ENCODE measurements at places on chromosomes 16 and 17. TPM values are rescaled to one million over a fixed set of nuclear protein-coding genes. Genes with fewer than 3 reads are reported as not detected.

GRCh38 chr17:29393436-29393835 is 3.3 kb downstream of the TAOK1 start:
- DNase-seq: no peak

GRCh38 chr16:11400076-11400475 is 54.8 kb downstream of the RMI2 start:
- DNase-seq: no peak

- DNase-seq: no peak
These were observed 26.3 kb upstream of the OR4D1 start for GRCh38 chr17:58121925-58122324.

GRCh38 chr16:1984347-1985225 is 593 bp downstream of the GFER start:
- DNase-seq: no peak

- no peak for DNase-seq
These were observed 54.9 kb downstream of the SREBF1 start for GRCh38 chr17:17781591-17782496.

GRCh38 chr16:20899477-20900298 is 470 bp downstream of the DCUN1D3 start:
- DNase-seq: peak; percentile 64

Gene KRTAP4-9
- total RNA-seq: not detected

Gene NR1D1
- 15.0 TPM for total RNA-seq

Gene SYT17
- 13.3 TPM for total RNA-seq

GRCh38 chr16:12202486-12202885 is 226.0 kb downstream of the SNX29 start:
- no peak for DNase-seq

Gene CDH13
- 11.2 TPM for total RNA-seq

GRCh38 chr17:41020336-41020735 is 6.7 kb downstream of the KRTAP1-5 start:
- DNase-seq: no peak

Gene CCL2
- total RNA-seq: 7.1 TPM

DNA sequence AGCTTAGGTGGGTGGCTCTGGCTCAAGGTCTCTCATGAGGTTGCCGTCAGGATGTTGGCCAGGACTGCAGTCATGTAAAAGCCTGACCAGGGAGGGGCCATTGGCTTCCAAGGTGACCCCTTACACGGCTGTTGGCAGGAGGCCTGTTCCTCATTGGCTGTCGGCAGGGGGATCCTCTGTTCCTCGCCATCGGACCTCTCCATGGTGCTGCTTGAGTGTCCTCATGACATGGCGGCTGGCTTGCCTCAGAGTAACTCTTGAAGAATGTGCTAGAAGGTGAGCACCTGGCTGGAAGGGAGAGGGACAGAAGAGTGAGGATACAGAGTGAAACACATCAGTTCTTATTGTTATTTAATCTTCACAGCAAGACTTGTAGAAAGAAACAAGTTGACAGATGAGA is 4.7 kb upstream of the RPRML start:
- no peak for DNase-seq

Gene ACE
- total RNA-seq: 16.0 TPM

Gene ADAP2
- 7.3 TPM for total RNA-seq

Gene GALR2
- total RNA-seq: 4.2 TPM

- no peak for DNase-seq
These were observed 1357.4 kb upstream of the GOT2 start for GRCh38 chr16:60091529-60091928.

GRCh38 chr16:71373073-71373472 is 14.6 kb downstream of the CALB2 start:
- DNase-seq: no peak

GRCh38 chr17:43350888-43351361 is 47.9 kb upstream of the ARL4D start:
- DNase-seq: no peak

Gene FAHD1
- 31.4 TPM for total RNA-seq

- no peak for DNase-seq
These were observed 14.7 kb downstream of the BRD7 start for GRCh38 chr16:50354082-50354481.

DNA sequence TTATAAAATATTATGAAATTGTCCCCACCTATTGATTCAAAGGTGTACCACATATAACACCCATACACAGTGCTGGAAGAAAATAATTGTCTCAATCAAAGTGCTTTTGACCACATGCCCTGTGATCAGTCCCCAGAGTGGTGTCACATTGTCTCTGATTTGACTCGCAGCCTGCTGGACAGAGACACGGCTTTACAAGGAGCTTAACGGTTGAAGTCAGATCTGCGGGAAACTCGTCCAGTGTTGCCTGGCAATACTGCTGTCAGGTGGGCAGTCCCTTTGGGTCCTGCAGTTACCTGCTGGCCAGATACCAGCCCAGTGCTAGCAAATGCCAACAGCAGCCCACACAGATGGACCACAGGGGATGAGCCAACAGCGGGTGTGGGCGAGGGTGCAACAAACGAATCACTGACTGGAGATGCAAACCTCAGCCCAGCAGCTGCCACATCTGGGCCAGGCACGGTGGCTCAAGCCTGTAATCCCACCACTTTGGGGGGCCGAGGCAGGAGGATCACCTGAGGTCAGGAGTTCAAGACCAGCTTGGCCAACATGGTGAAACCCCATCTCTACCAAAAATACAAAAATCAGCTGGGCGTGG is 26.2 kb upstream of the SSTR2 start:
- no peak for DNase-seq

Gene SPN
- 4.4 TPM for total RNA-seq

Gene EMP2
- total RNA-seq: 92.9 TPM

Gene NAGS
- 6.1 TPM for total RNA-seq

GRCh38 chr16:69031877-69032301 is 73.6 kb upstream of the HAS3 start:
- peak; percentile 85 for DNase-seq

Gene GPR142
- 0.17 TPM for total RNA-seq

- no peak for DNase-seq
These were observed 80.7 kb downstream of the SNX29 start for GRCh38 chr16:12057266-12057665.

Gene PDXDC1
- 161 TPM for total RNA-seq

DNA sequence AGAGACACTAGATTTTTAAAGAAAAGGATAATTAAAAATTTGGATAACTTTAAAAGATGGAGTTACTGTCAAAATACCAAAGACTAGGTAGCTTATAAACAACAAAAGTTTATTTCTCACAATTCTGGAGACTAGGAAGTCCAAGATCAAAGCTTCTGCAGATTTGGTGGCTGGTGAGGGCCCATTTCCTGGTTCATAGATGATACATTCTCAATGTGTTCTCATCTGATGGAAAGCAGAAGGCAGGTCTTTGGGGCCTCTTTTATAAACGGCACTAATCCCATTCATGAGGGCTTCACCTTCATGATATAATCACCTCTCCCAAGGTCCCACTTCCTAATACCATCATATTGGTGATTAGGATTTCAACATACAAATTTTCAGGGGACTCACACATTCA is 33.7 kb downstream of the NLK start:
- no peak for DNase-seq

GRCh38 chr16:17270111-17270510 is 200.6 kb downstream of the XYLT1 start:
- DNase-seq: no peak
